ENCODE measurements at places on chromosomes 6 and 20. TPM values are rescaled to one million over a fixed set of nuclear protein-coding genes. Genes with fewer than 3 reads are reported as not detected.
A peak's percentile ranks its signal among the peaks of the same experiment; 100 is the strongest.

The C20orf141 gene
- not detected for total RNA-seq

The RING1 gene
- total RNA-seq: 9.6 TPM

The DAAM2 gene
- total RNA-seq: 1.2 TPM

The PRL gene
- total RNA-seq: not detected

The DEFB114 gene
- total RNA-seq: not detected

The BTN1A1 gene
- total RNA-seq: not detected

The COL20A1 gene
- not detected for total RNA-seq

The SAMD5 gene
- total RNA-seq: 9.0 TPM

The STX16 gene
- 27.7 TPM for total RNA-seq

The HEY2 gene
- total RNA-seq: 0.34 TPM

The IL17A gene
- not detected for total RNA-seq

- no peak for DNase-seq
These were observed 255.4 kb downstream of the TSHZ2 start for GRCh38 chr20:53227523-53227922.

DNA sequence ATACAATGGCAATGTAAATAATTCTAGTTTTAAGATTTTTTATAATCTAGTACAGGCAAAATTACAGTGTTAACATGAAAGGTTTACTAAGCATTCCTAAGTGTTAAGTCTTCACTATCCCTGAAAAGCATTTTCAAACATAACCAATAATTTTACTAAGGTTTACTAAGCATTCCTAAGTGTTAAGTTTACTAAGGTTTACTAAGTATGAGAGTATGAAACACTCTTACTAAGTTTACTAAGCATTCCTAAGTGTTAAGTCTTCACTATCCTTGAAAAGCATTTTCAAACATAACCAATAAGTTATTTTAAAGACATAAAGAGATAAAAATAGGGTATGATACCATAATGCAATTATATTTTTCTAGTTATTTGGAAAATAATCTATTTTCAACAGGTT, 82.6 kb downstream of the PRSS35 start:
- DNase-seq: no peak

DNA sequence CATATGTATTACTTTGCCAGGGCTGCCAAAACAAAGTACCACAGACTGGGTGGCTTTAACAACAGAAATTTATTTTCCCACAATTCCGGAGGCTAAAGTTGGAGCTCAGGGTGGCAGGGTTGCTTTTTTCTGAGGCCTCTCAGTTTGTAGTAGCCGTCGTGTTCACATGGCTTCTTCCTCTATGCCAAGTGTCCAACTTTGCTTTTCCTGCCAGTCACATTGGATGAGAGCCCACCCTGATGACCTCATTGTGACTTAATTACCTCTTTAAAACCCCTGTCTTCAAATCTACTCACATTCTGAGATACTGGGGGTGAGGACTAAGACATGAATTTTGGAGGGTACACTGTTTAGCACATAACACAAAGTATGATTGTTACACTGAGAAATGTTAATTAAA, 9.9 kb upstream of the ECT2L start:
- no peak for DNase-seq

DNA sequence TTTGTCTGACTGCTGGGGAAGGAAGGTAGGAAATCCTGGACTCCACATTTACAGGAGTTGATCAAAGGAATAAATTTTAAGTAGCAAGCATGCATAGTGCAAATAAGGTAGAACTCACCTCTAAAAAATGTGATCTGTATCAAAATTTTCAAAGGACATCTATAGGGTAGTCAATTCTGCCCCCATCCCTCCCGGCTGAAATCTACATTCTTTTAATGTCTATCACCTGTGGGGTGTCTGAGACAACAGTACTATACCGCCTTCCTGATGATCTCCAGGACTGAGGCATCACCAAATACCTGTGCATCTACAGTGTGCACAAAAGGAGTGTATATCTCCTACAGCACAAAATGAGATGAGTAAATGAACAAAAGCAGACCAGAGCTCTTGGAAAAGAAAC, 19.9 kb downstream of the CPNE1 start:
- DNase-seq: no peak

- no peak for DNase-seq
These were observed 4.6 kb upstream of the ENPP1 start for GRCh38 chr6:131803007-131803769.

GRCh38 chr20:3239026-3239866, at the start of gene SLC4A11:
Gene SLC4A11, minus strand, starts transcription at chr20:3239190. Its CDS starts 53 bp downstream, at chr20:3239137.
- no peak for DNase-seq

DNA sequence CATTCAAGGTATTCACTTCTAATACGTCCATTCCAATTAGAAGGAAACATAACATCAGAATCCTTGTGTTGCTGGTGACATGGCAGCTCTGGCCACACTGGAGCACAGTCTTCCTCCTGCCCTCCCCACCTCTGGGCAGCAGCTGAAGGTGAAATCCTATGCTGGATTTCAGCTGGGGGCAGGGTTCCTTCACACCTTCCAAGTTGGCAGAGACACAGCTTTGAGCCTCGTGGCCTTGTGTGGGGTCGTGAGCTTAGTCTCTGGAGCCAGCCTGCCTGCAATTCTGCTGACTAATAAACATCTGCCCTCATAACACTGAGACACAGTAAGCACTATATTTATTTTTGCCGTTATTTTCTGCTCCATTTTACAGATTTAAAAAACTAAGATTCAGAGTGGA, 218.9 kb upstream of the RIN2 start:
- no peak for DNase-seq

- DNase-seq: no peak
These were observed 840 bp downstream of the PPP1R3D start for GRCh38 chr20:59939052-59939878.

DNA sequence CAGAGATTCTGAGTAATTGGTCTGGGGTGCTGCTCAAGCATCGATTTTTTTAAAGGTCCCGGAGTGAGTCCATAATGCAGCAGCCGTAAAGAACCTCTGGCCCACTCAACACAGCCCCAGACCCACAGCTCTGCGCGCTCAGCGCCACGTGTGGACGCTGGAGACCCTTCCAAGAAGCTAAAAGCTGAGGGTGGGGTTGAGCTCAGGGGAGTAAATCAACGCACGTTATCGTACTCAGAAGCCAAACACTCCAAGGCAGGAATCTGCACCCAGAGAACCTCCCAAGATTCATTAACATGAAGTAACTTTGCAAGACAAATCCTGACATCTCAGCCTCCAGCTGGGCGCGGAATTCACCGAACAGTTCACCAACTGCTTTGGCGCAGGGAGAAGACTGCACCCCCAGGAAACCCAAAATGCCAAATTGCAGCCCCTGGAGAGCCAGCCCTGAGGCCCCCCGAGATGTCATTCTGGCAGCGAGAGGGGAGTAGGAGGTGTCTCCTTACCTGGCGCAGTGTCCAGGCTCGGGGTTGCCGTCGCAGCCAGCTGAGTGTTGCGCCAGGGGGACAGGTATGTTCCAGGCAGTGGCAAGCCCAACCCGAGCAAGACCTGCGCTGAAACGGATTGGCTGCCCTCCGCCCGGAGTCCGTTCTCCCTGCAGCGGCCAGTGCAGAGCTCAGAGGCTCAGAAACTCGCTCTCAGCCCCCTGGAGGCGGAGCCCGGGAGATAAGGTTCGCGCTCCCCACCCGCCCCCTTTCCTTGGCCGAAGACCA, at the start of gene COL21A1:
Gene COL21A1, minus strand, starts transcription at position 700 of the 773 bp plus-strand sequence. CDS start 64,962 bp downstream, outside the sequence.
- DNase-seq: no peak

GRCh38 chr6:7172649-7173048, 64.9 kb downstream of the RREB1 start:
- no peak for DNase-seq

GRCh38 chr6:13474360-13474759, 13.0 kb downstream of the GFOD1 start:
- no peak for DNase-seq

GRCh38 chr6:209432-210103, 82.7 kb upstream of the DUSP22 start:
- no peak for DNase-seq

DNA sequence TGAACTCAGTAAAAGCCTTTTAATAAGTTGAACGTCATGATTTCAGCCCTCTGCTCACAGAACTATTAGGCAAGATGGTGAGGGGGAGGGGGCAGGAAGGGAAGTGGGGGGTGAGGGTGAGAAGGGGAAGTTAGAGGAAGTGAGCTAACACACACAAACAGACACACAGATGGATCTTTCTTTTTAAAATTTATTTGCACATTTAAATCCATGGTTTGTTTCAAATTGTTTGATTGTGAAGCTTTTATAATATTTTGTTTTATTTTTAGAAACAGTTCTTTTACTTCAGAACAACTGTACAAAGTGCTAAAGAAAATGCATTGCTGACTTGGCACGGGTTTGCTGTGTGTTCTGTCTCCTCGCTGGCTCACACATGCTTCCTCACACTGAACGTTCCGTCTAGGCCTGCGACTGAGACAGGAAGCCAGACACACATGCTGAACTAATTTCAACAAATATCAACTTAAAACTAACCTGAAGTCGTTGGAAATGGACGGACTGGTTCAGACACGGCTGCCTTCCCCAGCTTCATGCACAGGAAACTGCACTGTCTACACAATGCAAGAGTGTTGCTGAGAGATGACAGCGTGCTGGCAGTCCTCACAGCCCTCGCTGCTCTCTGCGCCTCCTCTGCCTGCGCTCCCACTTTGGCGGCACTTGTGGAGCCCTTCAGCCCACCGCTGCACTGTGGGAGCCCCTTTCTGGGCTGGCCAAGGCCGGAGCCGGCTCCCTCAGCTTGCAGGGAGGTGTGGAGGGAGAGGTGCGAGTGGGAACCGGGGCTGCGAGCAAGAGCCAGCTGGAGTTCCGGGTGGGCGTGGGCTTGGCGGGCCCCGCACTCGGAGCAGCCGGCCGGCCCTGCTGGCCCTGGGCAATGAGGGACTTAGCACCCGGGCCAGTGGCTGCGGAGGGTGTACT, 8.1 kb upstream of the ZBP1 start:
- peak; percentile 33 for DNase-seq

DNA sequence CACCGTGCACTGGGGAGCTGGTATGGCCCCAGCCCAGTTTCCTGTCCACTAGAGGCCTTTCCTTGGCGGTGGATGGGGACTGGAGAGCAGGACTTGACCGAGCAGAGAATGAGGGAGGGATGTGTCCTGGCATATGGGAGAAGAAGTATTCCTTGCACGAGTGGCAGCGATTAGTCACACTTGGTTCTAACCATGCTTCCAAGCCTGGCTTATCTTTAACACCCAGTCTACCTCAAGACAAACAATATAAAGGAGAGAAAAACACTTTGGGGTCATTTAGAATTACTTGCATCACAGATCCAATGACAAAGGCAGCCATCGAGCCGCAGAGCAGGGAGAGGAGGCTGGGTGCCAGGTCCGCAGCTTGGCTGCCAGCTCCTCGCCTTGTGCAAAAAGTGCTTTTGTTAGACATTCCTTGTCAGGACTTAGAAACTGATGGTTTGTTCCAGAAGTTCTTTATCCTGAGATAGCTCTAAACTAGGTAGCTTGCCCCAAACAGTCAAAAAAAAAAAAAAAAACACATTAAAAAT, 214.9 kb upstream of the GMDS start:
- no peak for DNase-seq

GRCh38 chr6:44237813-44238433, 9.0 kb upstream of the HSP90AB1 start:
- no peak for DNase-seq

DNA sequence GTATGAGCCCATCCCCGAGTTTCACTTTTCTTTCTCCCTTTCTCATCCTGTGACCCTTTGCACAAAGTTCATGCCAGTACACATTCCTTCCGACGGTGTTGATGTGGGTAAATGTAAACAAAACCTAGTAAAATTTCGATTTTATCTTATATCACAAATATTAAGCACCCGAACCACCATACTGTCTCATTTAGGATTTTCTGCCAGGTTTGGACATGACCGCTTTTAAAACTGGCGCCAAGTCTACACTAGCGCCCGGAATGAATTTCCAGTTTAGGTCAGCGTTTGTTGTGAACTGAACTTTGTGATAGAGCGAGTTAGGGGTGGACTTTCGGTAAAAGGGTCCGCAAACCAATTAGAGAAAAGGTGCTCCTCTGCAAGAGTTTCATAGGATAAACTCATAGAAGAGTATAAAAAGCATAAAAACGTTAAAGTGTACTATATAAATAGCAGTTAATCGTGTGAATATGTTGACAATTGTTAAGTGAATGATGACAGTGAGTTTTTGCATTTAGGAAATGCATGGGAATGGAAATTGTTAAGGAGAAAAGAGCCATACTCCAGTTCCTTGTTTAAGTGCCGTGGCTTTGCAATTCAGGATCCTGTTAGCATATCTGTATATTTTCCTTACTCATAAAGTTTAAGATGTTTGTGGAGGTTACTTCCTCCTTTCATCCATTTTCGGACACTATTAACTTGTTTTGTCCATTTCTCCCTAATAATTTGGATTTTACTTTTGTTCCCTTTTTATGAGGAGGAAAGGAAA, 937 bp downstream of the AKAP7 start:
- DNase-seq: peak; percentile 22

- DNase-seq: no peak
These were observed 15.0 kb downstream of the ADNP start for GRCh38 chr20:50916257-50916656.

DNA sequence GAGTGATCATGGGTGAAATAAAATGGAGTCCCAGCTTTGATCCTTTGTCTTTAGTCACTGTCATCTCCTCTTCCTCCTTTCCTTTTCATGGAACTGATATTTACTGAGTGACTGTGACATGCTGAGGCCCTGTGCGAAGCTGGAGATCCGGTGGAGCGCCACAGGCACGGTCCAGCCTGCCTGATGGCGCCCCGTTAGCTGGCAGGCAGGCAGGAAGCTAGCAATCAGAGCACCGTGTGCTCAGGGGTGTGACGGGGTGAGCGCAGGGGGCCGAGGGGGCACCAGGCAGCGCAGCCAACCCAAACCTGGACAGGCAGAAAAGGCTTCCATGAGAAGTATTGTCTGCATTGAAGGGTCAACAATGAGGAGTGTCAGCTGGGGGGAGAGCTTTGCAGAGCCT, 100.2 kb upstream of the AKAP12 start:
- DNase-seq: no peak

GRCh38 chr6:4899249-4900034, 104.4 kb downstream of the RPP40 start:
- DNase-seq: no peak

- DNase-seq: no peak
These were observed 8.7 kb downstream of the CCDC170 start for GRCh38 chr6:151502499-151502898.

GRCh38 chr6:121055572-121056163, 278.6 kb downstream of the TBC1D32 start:
- DNase-seq: peak; percentile 27

GRCh38 chr6:170128811-170129681, 161.8 kb downstream of the DLL1 start:
- DNase-seq: no peak

- no peak for DNase-seq
These were observed 37.5 kb upstream of the PDE7B start for GRCh38 chr6:135814043-135814442.

DNA sequence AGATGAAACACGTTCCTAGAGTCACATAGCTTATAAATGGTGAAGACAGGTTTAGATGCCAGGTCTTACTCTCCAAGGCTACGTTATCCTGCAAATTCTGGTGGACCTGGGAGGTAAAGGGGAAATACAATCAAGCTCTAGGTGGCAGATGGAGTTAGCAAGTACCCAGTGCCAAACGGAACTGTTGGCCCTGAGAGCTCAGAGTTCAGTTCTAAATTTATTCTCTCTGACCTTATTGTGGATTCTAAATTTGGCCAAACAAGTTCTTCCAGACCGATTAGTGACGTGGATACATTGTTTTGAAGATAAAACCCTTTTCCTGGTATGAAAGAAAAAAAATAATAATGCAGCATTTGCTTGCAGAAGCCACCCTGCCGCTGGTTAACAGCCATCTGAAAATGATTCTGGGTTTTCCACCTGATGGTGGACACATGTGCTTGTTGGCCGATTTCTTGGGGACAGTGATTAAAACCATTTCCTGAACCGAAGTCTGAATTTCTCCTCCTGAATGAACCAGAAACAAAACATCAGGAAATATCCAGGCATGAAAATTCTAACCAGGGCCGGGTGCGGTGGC, 32.5 kb downstream of the RIPOR3 start:
- no peak for DNase-seq
